HCEC 1CT (cell line): ENCODE measurements at places on chromosomes 5 and 9.

GRCh38 chr5:581266-581665 is 30.9 kb upstream of the CEP72 start:
- no peak for DNase-seq

DNA sequence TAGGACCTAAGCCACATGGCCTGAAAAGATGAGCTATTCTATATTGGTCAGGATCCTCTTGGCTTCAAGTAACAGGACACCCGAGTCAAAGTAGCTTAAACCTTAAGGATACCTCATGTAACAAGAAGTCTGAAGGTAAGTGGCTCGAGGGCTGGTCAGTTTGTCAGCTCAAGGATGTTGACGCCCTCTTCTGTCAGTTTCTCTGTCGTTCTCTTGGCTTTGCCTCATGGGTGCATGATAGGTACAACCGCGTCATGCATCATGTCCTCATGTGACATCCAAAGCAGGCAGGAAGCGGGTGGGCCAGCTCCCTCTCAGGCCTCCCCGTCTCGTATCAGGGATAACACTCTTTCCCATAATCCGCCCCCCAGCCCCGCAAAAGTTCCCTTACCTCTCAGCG is 22.1 kb upstream of the TCERG1 start:
- no peak for DNase-seq

DNA sequence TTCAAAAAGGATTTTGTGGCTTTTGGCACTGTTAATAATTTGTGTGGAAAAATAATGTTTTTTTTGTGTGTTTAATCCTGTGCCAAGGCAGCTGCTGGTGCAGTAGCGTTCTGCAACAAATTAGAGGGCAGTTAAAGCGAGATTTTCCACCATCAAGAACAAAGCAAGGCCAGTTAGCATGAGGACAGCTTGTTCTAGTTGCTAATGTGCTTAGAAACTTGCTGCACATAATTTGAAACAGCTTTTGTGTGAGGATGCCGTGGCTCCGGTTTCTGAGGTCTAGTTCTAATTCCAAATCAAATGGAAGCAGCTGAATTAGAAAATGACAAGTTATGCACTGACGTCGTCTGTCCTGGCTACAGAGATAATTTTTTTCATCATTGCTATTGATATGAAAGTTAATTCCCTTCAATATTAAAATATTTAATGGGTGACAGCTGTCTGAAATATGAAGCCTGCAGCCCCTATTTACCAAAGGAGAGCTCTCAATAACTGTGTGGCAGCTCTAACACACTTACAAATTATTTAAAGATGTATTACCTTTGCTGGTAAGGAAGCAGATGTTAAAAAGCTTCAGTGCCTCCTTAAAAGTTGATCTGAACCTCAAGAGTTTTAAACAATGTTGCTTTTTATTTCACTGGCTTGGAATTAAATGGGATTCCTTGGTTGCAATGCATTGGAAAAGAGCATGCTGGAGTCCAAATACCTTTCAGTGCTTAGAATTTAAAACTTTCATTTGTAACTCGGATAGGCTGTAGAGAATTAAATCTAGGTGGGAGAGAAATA is 128.6 kb downstream of the SPATA31D1 start:
- no peak for DNase-seq

- no peak for DNase-seq
Observed at GRCh38 chr9:20538956-20539355, 83.3 kb downstream of the MLLT3 start.

GRCh38 chr5:18487928-18488480 is 853.7 kb downstream of the TAF11L14 start:
- no peak for DNase-seq
